ENCODE measurements at places on chromosomes 1 and 21.

DNA sequence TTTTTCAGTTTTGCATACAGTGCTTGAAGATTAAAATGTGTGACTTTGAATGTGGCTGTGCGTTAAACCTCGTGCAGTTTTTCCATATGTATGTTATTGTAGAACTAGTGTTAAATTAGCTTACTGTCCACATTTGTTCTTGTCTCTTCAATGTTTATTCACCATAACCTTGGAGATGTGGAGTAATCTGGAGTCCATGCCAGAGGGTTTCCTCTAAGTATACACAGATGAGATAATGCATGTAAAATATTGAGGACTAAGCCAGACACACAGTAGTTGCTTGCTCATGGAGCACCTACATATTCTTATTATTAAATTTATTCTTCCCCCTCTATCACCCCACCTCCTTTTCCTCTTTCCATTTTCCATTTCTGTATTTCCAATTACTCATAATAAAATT, 7.7 kb upstream of the GIPC2 start:
- DNase-seq, result no peak

GRCh38 chr1:234289538-234290305, 83.5 kb upstream of the COA6 start:
- no peak for DNase-seq

- peak; percentile 61 for DNase-seq
These were observed 29.6 kb downstream of the NVL start for GRCh38 chr1:224300346-224300745.

- no peak for DNase-seq
These were observed 159.5 kb upstream of the IRF2BP2 start for GRCh38 chr1:234769284-234769985.

GRCh38 chr1:243723050-243723449, 127.0 kb downstream of the AKT3 start:
- no peak for DNase-seq

GRCh38 chr21:26391166-26391565, 181.9 kb downstream of the CYYR1 start:
- DNase-seq, result no peak

DNA sequence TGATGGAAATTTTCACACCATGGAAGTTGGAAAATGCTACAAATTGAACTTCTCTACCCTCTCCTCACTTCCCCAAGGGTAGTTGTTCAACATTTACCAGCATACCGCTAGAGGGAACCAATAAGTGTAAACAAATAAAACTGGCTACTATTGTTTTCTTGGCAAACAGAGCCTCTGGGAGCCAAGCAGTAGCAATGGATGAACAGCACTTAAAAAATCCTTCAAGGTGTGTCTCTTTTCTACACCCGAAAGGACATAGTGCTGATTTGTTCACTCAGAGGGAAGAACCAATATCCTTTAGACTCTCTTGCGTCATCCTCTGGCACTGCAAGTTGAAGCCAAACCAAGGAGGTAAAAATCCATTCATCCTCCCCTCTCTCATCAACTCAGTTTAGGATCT, 161.5 kb downstream of the TBX15 start:
- DNase-seq, result no peak

- no peak for DNase-seq
These were observed 18.5 kb upstream of the SAMD11 start for GRCh38 chr1:905071-905749.

- DNase-seq, result no peak
These were observed 14.7 kb downstream of the KIAA1614 start for GRCh38 chr1:180927348-180927747.

GRCh38 chr1:228689255-228689654, 46.0 kb upstream of the RHOU start:
- no peak for DNase-seq

- DNase-seq, result peak; percentile 50
These were observed 70.3 kb upstream of the CAMK1G start for GRCh38 chr1:209513226-209513625.

- no peak for DNase-seq
These were observed 74.6 kb downstream of the SCCPDH start for GRCh38 chr1:246798606-246799496.

- no peak for DNase-seq
These were observed 85.5 kb downstream of the VWA5B1 start for GRCh38 chr1:20376171-20376570.

GRCh38 chr1:38498686-38499085, 360.9 kb downstream of the RRAGC start:
- DNase-seq, result no peak

DNA sequence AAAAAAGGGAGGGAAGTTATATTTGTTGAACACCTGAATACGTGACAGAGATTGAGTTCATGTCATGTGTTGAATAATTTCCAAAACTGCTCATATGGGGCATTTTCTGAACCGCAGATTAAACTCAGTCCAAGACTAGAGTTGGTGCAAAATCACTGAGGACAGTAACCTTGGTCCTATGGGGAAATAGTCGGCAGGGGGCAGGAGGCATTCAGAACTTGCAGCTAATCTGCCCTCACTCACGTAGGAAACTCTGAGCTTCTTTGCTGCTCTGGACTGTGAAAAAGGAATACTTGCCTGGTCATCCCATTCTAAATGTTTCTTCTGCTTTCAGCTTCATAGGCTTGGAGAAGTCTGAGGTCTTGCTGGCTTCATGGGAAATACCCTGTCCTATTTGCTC, 228.3 kb upstream of the ZP4 start:
- no peak for DNase-seq

- peak; percentile 79 for DNase-seq
These were observed 14.4 kb downstream of the FAAH start for GRCh38 chr1:46408356-46409062.

DNA sequence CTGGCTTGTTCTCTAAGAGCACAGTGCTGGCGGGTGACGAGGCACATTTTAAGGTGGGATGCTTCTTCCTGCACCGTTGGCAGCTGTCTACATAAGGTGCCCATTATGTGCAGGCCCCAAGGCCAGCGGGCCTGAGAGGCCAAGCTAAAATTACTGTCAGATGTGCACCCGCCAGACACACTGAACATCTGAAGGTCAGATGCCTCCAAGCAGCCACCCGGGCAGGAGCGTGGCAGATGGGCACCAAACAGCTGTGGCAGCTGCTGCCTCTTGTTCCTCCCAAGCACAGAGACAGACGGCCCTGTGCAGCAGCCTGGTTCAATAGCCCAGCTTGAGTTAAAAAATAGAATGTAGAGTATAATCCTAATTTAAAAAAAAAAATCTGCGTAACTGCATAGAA, 211.9 kb upstream of the EDN2 start:
- DNase-seq, result no peak

DNA sequence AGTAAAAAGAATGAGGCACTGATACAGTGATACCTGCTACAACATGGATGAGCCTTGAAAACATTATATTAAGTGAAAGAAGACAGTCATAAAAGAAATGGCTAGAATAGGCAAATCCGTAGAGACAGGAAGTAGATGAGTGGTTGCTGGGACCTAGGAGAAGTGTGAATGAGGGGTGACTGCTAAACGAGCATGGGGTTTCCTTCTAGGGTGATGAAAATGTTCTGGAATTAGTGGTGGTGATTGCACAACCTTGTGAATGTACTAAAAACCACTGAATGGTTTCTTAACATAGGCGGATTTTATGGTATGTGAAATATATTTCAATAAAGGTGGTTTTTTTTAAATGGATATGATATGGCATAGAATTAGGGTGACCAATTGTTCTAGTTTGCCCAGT, 12.6 kb upstream of the SERINC2 start:
- DNase-seq, result no peak

- DNase-seq, result no peak
These were observed 63.4 kb downstream of the PSMG1 start for GRCh38 chr21:39119891-39120290.

DNA sequence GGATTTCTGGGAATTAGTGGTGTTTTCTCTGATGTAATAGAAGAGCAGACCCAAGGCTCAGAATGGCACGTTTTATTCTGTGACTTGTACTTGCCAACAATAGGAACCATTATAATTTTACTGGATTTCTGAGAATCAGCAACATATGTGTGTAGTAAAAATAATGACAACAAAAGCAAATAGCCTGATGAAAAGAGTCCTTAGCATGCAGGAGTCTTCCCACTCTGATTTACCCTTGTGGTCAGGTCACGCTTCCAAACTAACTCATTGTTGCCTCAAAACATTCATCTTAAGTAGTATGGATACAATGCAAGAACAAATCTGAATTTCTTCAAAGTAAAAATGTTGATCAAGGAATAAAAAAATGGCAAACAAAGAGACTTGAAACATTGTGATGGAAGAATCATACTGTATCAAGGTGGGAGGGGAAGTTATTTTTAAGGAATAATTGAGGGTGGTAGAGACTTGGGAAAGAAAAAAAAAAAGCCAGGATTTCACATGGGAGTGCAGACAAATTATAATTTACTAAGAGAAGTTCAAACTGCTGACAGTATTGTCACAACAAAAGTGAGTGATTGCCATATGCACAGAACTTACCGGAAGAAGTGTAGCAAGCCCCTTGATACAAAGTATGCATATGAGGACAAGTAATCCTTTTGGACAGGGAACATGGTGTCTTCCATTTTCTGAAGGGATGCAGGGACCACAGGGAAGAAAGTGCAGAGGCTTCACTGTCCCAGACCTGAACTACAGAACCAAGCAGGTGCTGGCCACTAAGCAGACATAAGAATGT, 31.2 kb upstream of the RGL1 start:
- DNase-seq, result no peak

- no peak for DNase-seq
These were observed 398.3 kb downstream of the SEC16B start for GRCh38 chr1:177571485-177572076.

GRCh38 chr1:28296401-28297261, 32.2 kb upstream of the MED18 start:
- DNase-seq, result no peak

DNA sequence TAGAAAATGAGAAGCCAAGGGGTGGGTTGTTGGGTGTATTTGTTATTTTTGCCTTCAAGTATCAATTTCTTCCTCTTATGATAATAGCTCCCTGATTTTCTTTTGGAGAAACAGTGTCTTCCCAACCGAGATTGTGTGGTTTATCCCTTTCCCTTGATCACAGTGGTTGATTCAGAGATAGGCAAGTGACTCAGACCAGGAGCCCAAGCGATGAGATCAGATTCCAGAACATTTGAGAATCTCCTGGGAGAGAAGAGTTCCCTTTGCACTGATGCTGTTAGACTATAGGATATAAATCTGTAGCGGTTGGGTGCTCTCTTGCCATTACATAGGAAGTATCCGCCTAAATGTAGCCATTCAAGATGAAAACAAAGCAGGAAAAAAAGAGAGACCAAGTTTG, 90.1 kb upstream of the WDR26 start:
- DNase-seq, result peak; percentile 49

DNA sequence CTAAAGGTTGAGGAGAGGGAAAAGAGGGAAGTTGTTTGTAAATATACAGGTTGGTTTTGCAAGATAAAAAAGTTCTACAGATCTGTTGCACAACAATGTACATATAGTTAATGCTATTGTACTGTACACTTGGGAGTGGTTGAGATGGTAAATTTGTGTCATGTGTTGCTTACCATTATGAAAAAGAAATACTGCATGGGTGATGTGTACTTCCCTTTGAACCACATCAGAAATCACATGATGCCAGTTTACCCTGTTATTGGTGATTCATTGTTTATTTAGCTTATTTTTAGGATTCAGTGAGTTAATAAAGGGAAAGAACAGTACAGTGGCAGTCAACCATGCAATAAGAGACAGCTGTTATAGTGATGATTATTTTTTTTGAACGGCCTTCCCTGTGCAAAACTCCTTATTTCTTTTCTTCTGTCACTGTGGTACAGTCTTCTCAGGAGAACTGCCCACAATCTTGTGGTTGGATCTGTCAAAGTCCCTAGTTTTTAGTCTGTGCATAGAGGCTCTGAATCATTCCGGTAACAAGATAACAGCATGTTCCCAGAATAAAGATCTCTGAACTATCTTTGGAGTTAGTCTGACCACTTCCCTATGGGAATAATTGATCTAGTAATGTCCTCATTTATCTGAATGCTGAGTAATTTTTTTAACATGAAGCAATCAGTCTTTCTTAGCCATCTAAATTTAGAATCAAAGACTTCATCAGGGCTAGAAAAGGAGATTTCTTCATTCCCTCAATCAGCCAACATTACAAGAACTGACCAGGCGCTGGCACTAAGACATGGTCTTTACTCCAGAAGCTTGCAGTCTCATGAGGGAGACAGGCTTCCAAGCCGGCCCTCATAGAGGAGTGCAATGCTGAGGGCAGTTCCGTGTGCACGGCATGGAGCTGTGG, 84.2 kb downstream of the SH3GLB1 start:
- peak; percentile 53 for DNase-seq

DNA sequence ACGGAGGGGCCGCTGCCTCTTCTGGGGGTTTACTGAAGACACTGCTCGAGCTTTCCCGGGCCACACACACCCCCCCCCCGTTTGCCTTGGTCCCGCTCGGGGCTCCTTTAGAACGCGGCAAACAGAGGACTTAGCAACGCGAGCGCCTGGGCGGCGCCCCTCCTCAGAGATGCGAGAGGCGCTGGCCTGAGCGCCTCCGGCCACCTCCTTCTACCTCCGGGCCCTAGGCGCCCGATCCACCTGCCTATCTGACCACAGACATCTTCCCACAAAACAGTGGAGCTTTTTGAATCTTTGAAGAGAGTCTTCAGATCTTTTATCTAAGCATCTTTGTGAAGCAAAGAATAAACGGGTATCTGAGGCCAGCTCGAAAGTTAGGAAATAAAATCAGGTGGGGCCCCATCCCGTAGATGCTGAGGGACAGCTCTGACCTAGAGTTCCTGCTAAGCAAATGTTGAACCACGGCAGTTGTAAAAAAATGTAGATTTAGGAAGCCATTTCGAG, 436 bp upstream of the TTLL7 start:
- peak; percentile 89 for DNase-seq

DNA sequence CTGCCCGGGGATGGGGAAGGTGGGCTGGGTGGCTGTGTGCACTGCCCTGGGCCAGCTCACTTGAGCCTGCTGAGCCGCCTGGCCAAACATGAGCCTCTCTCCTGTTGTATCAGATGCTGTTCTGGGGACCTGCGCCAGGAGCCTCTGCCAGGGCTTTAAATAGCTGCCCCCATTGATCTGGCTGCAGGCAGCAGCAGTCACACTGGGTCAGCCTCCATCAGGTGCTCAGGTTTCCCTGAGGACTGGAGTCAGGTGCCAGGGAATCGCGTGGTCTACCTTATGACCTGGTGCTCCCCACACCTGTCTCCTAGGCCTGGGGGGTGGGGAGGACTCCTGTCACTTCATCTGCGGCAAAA, 700 bp upstream of the CCDC28B start:
- peak; percentile 36 for DNase-seq

DNA sequence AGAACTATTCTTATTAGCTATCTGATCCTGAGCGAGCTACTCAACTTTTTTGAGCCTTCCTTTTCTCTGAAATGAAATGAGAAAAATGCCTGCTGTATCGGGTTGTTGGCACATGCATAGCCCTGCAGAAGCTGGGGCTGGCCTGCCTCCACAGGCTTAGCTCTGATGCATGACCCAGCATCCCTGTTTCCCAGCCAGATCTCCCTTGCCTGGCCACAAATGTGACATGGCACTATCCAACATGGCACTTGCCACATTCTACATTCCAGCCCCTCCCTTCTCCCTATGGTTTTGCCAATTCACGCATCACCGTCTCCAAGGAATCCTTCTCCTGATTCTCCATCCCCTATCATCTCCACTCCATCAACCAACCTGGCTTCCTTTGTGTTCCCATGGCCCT, 13.8 kb downstream of the RNU5D-1 start:
- peak; percentile 31 for DNase-seq

GRCh38 chr21:44374601-44375280, 21.3 kb downstream of the TRPM2 start:
- no peak for DNase-seq
